ENCODE measurements at places on chromosomes 4 and X.

DNA sequence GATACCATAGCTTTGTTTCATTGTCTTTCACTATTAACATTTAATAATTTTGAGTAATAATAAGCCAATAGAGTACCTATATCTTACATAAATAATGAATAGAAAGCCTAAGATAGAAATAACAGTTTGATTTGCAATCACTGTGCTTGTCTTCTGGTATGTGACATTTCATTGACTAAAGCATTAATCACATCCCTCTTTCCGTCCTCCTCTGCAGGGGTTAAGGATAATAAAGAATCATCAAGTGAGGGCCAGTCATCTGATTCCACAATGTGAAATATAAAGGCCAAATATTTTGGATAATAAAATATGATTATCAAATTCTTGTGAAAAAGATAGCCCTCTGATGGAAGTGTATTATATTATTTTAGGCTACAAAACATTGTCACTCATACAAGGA lies 2073.4 kb downstream of the ARAP2 start:
- no peak for DNase-seq

DNA sequence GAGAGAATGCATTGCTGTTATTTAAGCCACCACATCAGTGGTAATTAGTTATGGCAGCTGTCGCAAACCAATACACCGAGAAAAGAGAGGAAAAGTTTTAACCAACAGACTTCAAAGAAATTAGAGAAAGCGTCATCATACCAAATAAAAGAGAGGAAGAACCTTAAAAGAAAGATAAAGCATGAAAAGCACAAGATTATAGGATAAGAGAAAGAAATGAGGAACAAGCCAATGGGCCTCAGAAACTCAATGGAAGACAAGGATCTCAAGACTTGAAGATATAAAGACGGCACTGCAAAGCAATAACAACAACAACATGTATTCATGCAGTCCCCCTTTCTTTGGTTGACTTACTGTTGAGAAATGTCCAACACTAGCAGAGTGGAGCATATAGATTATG lies 22.8 kb upstream of the ASMTL start:
- DNase-seq, result no peak

GRCh38 chr4:37763831-37764230 lies 62.7 kb upstream of the PGM2 start:
- no peak for DNase-seq

- DNase-seq, result no peak
Observed at GRCh38 chrX:56986138-56986537, 9.2 kb downstream of the SPIN3 start.

DNA sequence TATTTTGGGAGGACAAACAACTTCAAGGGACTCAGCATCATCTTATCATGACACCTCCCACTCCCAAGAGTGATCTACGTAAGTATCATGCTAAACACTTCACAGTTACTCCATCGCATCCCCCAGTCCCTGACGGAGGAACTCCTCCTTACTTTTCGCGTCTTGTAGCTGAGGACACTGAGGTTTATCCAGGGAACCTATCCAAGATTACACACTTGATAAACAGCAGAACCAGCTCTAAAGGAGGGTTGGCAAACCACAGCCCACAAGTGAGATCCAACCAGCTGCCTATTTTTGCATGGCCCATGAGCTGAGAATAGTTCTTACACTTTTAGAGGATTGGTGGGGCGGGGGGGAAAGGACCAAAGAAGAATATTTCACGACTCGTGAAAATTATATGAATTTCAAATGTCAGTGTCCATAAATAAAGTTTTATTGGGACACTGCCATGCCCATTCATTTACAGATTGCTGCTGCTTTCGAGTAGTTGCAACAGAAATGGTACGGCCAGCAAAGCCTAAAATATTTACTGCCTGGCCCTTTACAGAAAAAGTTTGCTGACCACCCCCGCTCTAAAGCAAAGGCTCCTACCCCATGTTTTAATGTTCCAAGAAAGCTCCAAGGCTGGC lies 47.8 kb downstream of the SEPSECS start:
- no peak for DNase-seq

DNA sequence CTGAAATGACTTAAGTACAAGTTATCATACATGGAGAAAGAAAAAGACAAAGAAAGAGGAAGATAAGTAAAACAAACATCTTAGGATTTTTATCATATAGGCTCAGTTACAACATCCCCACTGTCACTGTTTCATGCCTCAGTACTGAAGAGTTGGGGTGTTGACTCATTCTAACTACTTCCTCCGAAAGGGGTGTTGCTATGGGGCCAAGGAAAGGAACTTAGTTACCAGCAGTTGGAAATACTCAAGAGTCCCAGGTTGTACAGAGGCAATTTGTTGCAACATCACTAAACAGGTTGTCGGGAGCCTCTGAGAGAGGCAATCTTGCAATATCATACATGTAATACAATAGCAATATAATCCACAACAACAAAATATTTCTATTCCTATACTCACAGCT lies 1264.7 kb downstream of the PCDH7 start:
- no peak for DNase-seq

DNA sequence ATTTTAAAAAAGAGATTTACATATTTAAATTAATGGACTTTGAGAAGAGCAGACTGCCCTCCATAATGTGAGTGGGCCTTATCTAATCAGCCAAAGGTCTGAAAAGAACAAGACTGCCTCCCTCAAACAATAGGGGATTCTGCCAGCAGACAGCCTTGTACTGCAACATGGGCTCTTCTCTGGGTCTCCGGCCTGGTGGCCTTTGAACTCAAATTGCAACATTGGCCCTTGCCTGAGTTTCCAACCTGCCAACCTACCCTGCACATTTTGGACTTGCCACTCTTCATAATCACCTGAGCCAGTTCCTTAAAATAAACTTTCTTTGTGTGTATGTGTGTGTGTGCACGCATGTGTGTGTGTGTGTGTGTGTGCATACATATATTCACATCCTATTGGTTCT lies 90.8 kb upstream of the OTUD4 start:
- DNase-seq, result no peak

- no peak for DNase-seq
Observed at GRCh38 chr4:121428721-121429120, 47.9 kb upstream of the QRFPR start.

- no peak for DNase-seq
Observed at GRCh38 chr4:21628916-21629610, 319.5 kb downstream of the KCNIP4 start.

GRCh38 chr4:9969526-9970398 lies 51.5 kb downstream of the SLC2A9 start:
- no peak for DNase-seq

GRCh38 chr4:5662555-5662954 lies 45.8 kb downstream of the EVC2 start:
- DNase-seq, result no peak

- no peak for DNase-seq
Observed at GRCh38 chrX:27860337-27860736, 52.5 kb downstream of the MAGEB10 start.

DNA sequence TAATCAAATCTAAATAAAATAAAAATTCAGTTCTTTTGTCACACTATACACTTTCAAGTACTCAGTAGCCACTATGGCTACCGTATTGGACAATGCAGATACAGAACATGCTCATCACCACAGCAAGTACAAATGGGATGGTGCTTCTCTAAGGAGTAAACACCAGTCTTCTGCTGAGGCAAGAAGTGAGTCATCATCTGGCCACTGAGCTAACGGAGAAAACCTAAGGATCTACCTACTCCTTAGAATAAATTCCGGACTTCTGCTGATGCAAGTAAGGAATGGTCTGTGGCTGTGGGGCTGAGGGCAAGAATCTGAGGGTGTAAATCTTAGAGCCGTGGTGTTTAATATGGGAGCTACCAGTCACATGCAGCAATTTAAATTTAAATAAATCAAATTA lies 11.3 kb upstream of the RBMXL3 start:
- DNase-seq, result no peak

- DNase-seq, result no peak
Observed at GRCh38 chr4:2048831-2049230, 10.3 kb upstream of the NAT8L start.

GRCh38 chr4:90220459-90220858 lies 93.3 kb downstream of the CCSER1 start:
- DNase-seq, result no peak

GRCh38 chr4:79065262-79065661 lies 126.0 kb upstream of the PAQR3 start:
- no peak for DNase-seq

DNA sequence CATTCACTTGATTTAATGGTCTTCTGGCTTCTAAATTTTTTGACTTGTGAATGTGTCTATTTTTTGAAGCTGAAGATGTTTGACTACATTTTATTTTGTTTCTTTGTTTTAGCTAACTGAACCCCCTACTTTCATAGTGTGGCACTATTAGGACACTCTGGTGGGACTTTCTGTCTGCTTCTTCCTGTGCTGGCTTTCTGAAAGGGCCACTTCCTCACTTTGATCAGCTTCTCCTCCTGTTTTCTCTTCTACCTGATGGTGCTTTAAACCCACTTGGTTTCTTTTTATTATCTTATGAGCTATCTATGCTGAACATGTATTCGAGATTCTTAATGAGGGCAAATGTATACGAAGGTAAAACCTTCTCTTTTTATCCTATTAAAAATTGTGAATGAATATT lies 186.1 kb upstream of the CASK start:
- no peak for DNase-seq

GRCh38 chr4:157221895-157222770 lies 1.6 kb downstream of the GRIA2 start:
- no peak for DNase-seq

- DNase-seq, result no peak
Observed at GRCh38 chr4:64713256-64713840, 304.1 kb upstream of the TECRL start.

DNA sequence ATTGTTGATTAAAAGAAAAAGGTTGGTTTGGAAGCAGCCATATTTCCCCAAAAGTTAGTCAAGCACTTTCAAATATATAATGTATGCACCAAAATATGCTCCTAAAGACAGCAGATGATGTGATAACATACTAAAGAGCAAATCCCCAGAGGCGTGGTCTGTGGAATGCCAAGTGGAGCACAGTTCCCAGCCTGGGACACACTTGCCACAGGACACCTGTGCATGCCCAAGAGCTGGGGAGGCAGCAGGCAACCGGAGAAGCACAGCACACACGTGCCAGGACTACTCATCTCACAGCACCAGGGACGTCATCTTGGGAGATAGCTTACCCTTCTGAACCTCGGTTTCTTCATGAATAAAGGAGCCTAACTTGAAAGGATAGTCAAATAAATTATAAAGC lies 12.5 kb downstream of the STX18 start:
- DNase-seq, result no peak

DNA sequence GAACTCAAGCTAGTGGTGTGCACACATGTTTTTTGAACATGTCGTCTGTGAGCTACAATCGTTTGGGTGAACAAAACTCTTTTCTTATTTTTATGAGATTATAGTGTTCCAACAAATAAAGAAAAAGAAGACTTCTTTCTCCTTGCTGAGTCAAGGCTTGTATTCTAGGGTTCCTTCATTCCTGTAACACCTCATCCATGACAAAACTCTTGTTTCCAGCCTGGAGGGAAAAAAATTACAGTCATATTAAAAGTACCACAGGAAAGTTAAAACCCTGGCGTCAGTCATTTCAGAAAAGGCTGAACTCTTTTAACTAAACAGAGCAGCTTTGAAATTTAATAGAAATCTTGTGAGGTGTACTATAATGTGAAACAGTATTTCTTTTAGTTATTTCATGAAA lies 79.2 kb upstream of the BOD1L1 start:
- DNase-seq, result no peak

DNA sequence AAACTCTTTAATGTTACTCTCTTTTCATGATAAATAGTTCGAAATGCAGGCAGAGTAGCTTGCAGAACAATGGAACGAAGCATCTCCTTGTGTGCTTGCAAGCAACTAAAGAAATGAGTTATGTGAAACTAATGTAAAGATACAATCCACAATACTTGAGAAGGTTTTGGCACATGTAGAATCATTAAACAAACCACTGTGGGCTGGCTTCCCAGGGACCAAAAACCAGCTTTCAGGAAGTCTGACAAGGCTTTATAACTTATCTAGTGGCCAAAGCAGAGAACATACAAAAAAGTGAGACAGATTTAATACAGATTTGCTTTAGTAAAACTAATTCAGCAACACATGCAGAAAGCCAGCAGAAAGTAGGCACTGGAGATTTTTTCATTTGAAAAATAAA lies 1673.8 kb upstream of the AGA start:
- no peak for DNase-seq

GRCh38 chr4:113040793-113041192 lies 8.7 kb upstream of the ANK2 start:
- no peak for DNase-seq

DNA sequence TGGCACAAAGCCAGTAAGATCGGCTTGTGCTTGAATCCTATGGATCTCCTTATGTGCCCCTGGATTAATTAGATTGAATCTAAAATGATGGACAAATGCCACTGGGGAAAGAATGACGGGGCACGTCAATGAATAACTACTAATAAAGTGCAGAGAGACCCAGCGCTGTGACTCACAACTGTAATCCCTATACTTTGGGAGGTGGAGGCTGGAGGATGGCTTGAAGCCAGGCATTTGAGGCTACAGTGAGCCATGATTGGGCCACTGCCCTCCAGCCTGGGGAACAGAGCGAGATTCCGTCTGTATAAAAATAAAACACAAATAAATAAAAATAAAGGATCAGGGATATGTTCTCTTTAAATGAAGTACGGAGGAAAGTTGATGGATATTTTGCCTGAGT lies 179.4 kb downstream of the DCHS2 start:
- no peak for DNase-seq

DNA sequence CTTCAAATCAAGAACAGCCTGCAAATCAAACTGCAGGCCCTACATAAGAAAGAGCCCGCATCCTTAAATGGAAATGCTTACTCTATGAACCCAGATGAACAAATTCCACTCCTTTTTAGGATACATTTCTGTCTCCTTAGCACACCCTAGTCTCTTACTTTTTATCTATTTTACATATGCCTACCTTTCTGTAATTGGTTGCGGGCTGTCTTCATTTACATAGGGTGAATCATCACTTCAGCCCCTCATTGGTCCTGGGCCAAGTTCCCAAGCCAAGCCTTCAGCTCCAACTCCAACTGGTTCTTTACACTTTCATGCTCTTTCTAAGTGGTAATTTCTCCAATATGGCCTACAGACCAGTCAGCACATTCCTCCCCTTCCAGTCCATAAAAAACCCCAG lies 219.3 kb downstream of the TRAM1L1 start:
- no peak for DNase-seq

- DNase-seq, result no peak
Observed at GRCh38 chr4:40190019-40190418, 6.8 kb upstream of the RHOH start.

DNA sequence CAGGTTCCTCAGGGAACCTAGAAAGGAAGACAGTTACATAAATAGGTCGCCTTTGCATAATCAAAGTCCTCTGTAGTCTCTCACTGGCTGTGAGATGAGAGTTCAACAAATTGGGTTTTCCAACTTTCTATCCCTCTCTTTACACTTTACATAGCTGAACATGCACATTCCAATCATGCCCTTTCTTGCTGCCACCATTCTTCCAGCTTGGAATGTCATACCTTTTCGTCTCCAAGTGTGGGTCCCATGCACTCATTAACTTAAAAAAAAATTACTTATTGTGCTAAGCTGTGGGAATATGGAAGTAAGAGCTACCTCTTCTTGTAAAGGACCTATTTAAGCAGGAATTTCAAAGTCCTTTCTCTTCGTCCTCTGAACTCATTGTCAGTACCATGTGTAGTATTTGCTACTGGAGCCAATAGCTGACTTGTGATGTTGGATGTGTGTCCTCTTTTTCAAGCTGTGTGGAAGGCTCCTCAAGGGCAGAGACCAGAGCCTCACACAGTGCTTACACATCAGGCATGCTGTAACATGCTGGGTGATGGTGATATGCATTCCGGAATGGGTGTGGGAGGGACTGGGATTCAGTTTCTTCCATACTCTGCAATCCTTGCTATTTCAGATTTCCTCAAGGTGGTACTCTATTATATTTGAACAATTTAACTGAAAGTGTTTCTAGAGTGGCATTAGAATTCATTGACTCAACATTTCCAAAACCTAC lies 7.1 kb downstream of the ENOPH1 start:
- no peak for DNase-seq

Data from stimulated activated CD4-positive, alpha-beta T cell treated with anti-CD3 and anti-CD28 coated beads, TNF-alpha, amount 100 ng/mL, for 4 hours (primary cell).